Fibroblast of villous mesenchyme (primary cell): ENCODE measurements at places on chromosomes 5 and 9.

DNA sequence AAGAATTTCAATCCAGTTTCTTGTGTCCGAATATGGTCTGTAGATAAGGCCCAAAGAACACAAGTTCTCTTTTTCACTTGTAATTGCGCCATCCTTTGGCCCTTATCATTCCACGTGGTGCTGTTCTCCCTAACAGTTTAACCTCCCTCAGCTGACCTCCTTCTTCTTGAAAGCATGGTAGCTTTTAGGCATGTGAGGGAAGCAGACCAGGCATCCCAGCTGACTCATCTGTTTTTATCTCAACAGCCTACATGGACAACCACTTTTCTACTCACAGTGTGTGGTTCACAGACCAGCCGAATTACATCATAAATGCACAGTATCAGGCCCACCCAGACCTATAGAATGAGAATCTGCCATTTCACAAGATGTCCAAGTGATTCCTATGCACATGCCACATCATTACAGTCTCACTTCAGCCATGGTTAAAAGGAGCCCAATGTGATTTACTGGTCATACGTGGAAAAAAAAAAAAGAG lies 26.9 kb upstream of the PLIN2 start:
- peak; percentile 100 for DNase-seq

GRCh38 chr9:4553951-4554381 lies 63.7 kb downstream of the SLC1A1 start:
- DNase-seq = peak; percentile 47

GRCh38 chr9:18324928-18325745 lies 148.8 kb upstream of the ADAMTSL1 start:
- no peak for DNase-seq

- DNase-seq = no peak
Observed at GRCh38 chr5:173717959-173718358, 101.5 kb upstream of the BOD1 start.

GRCh38 chr9:35856882-35857281 lies 13.3 kb downstream of the OR13J1 start:
- no peak for DNase-seq

GRCh38 chr9:113737517-113738271 lies 138.4 kb upstream of the ZNF618 start:
- DNase-seq = peak; percentile 64

GRCh38 chr9:87585123-87585855 lies 87.6 kb downstream of the DAPK1 start:
- no peak for DNase-seq

DNA sequence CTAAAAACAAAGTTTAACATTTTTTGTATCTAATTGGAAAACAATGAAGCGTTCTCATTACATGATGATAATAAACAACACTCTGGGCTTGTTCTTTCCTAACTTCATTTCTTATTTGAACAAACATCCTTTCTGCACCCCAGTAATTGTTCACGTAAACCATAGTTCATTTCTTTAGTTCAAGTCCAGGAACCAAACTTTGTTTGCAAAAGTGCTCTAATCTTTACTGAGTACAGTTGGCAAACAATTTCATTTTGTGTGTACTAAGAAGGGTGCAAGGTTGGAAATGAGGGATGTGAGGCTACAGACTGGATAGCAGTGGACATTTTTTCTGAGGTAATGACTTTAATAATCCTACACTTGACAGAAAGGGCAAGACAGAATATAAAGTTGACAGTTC lies 113.5 kb downstream of the NREP start:
- DNase-seq = peak; percentile 5

DNA sequence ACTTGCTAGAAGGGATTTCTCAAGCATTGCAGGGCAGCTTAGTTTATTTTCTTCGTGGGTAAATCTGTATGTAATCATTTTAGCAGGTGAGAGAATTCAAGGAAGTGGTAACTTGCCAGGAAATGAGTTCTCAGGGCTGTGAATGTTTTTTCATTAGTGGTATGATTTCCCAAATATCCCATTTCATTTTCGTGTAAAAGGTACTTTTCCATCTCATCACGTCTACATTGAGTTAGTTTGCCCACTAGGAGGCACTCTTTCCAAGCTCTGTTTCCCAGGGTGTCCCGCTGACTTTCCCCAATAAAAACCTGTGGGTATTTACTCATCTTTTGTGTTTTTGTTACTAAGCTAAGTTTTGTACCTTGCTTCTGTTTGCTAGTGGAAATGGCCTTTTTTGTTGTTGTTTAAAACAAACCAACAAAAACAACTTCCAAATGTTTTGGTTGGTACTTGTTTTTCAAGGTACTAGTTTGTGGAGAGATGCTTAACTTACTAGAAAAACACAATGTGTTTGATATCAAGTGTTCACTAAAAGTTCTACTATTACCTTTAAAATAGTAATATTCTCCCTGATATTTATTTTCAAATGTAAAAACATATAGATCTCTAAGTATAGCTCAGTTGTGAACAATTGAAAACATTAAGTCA lies 373.6 kb downstream of the ADGRV1 start:
- peak; percentile 71 for DNase-seq
